ENCODE measurements at places on chromosomes 12 and 14.

DNA sequence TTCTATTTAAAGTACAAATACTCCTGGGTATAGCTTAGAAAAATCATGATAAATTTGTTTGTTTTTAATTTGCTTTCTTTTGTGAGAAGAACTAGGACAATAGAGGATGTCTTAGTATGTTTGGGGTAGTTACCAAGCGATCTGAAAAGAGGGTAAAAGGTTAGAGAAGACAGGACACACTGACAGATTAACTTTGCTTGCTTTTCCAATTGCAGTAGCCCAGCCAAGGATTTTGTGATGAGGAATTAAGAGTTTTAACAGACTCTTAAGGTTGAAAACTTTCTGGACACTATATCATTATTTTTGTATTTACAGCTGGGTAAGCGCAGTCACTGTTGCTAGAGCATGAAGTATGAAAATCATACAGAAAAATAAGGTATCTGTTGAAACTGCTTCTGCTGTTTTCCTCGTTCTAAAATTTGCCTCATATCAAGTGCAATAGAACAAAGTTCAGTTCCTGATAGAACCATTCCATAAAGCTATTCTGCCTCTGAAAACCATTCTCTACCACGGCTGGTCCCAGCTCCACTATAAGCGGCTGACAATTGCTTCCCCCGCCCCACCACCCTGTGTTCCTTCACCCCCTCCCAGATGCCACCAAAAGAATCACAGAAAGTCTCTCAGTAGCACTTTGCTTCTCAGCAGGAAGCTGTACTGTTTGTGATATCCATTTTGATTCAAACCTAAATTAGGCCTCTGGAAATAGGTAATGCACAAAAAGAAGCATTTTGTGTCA, 413.4 kb downstream of the BCAT1 start:
- no peak for DNase-seq

GRCh38 chr14:33019346-33019745, 80.7 kb downstream of the NPAS3 start:
- no peak for DNase-seq

DNA sequence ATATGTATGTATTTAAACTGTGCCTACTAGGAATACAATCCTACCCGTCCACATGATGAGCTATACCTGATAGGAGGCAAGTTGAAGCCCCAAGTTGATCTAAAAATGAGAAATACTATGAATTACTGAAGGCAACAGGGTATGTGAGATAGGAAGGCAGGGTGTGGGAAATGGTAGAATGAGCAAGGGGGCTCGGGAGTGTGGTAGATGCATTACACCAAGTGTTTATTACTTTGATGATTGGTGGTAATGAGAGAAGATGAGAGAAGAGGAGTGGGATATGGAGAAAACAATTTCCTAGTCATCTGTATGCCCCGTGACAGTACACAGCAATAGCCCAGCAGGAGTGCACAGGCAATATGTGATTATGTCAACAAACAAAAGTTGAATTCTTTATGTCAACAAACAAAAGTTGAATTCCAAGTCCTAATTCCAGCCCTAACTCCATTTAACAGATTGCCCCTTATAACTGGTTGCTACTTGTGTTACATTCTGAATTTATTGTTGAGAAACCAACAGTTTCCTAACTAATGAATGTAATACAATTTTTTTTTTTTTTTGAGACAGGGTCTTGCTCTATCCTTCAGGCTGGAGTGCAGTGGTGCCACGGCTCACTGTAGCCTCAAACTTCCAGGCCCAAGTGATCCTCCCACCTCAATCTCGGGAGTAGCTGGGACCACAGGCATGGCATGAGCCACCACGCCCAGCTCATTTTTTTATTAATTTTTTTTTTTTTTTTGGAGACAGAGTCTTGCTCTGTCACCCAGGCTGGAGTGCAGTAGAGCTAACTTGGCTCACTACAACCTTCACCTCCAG, 2.5 kb downstream of the LPCAT3 start:
- DNase-seq = no peak

GRCh38 chr12:26271889-26272492, 76.6 kb downstream of the SSPN start:
- DNase-seq = peak; percentile 90

- no peak for DNase-seq
Measured at GRCh38 chr12:4194668-4195067, 78.9 kb upstream of the CCND2 start.

- peak; percentile 67 for DNase-seq
Measured at GRCh38 chr12:79373896-79374499, 316.8 kb downstream of the PAWR start.
